HFFc6 (cell line): ENCODE measurements at places on chromosomes 7 and 10. TPM values are rescaled to one million over a fixed set of nuclear protein-coding genes. Genes with fewer than 3 reads are reported as not detected.

The GRM3 gene
- not detected in 3 replicates for total RNA-seq

The RAPGEF5 gene
- 0.36 to 1.6 TPM (median 0.74 TPM) in 3 replicates for total RNA-seq

The TACR2 gene
- not detected in 3 replicates for total RNA-seq

The CHAT gene
- not detected in 3 replicates for total RNA-seq
